Right lung (tissue), 10 donors: ENCODE measurements at places on chromosomes 11 and 22. TPM values are rescaled to one million over a fixed set of nuclear protein-coding genes. Genes with fewer than 3 reads are reported as not detected.

GRCh38 chr11:27700351-27701301 lies at the start of gene BDNF:
TSS of gene BDNF (minus strand) at chr11:27700455. CDS start at chr11:27658564, 41,891 bp downstream.
- DNase-seq = no peak

DNA sequence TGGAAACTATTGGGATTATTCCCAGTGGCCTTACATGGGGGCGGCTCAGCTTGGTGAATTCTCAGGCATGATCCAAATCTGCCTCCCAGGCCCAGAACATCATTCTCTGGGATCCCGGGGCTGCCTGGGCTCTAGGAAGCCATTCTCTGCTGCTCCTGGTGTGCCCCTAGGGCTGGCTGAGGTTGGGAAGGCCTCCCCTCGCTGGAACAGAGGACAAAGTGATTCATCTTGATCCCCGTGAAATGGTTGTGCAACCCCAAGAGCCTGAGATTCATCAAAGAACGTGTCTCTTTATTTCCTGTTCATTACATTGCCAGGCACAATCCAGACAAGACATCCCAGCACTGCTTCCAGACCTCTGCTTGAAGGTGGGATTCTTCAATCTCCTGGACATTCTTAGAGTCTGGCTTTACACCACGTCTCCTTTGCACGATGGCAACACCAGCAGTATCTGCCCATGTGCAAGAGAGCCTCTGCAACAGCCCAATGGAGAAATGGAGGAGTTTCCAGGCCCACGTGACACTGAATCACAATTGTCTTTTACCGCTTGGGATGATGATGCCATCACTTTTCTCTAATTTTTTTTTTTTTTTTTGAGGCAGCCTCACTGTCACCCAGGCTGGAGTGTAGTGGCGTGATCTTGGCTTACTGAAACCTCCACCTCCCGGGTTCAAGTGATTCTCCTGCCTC lies 52.3 kb downstream of the TST start:
- no peak for DNase-seq

GRCh38 chr11:18492888-18493287 lies 33.9 kb downstream of the TSG101 start:
- peak; percentile 18 for DNase-seq

DNA sequence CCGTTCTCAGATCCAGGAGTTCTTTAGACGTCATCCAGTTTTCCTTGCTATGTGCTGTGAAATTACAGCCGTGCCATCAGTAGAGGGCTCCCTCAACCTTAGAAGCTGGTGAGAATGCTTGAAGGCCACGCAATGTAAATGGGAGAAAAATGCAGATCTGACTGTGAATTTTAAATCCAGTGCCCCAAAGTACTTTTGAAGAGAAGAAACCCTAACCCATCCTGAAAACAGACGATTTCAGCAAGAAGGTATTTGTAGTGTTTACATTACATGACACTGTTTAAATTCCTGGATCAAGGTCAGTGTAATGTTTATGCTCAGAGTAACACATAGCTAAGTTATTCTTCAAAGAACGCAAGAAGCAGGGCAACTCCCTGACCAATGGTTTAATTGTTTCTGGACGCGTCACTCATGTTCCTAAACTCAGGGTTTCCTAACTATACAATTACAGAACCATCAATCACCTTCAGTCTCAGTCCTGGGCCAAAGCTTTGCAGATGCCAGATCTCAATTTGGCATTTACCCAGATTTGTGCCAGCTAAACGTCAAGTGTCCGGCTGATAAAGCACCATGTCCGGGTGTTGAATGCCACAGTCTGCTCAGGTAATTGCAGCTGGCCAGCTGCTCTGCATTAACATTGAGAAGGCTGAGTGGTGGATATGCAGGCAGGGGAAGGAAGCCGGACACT lies 38.2 kb downstream of the ADAMTS8 start:
- DNase-seq = peak; percentile 48

GRCh38 chr22:19851291-19852176 lies 3.1 kb downstream of the GNB1L start:
- no peak for DNase-seq

GRCh38 chr11:120756931-120757330 lies 245.4 kb downstream of the GRIK4 start:
- no peak for DNase-seq

DNA sequence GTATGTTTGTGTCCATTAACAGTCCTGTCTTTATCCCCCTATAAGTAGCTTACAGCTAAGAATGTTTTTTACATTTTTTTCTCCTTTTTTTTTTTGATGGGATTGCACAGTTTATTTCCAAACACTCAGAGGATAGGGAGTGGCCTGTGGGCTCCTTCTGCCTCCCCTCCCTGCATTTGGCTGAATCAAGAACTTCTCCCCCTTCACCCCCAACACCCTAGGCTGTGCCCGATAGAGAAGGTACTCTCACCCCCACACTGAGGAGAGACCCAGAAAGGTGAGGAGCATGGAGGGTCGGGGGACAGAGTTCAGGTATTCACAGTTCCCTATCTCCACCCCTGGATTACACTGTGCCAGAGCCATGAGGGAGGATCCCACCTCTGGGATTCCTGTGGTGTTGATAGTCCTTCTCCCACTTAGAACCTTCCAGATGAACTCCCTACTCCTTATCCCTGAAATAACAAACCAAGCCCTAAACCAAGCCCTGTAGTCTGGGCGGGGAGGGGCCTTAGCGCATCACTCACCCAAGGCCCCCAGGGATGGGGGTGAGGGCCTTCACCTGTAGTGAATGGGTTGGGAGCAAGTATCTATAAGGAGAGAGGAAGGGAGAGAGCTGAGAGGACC lies 97.1 kb downstream of the ADAMTS15 start:
- no peak for DNase-seq

The MMP27 gene
- polyA plus RNA-seq = not detected

The CUL5 gene
- 49.1 TPM for polyA plus RNA-seq

The GAS2L1 gene
- polyA plus RNA-seq = 6.8 TPM
